Right cardiac atrium (tissue), 5 donors: ENCODE measurements at places on chromosomes 12 and 14. TPM values are rescaled to one million over a fixed set of nuclear protein-coding genes. Genes with fewer than 3 reads are reported as not detected.

GRCh38 chr12:62694632-62695031 lies 228.0 kb downstream of the MON2 start:
- DNase-seq: no peak

DNA sequence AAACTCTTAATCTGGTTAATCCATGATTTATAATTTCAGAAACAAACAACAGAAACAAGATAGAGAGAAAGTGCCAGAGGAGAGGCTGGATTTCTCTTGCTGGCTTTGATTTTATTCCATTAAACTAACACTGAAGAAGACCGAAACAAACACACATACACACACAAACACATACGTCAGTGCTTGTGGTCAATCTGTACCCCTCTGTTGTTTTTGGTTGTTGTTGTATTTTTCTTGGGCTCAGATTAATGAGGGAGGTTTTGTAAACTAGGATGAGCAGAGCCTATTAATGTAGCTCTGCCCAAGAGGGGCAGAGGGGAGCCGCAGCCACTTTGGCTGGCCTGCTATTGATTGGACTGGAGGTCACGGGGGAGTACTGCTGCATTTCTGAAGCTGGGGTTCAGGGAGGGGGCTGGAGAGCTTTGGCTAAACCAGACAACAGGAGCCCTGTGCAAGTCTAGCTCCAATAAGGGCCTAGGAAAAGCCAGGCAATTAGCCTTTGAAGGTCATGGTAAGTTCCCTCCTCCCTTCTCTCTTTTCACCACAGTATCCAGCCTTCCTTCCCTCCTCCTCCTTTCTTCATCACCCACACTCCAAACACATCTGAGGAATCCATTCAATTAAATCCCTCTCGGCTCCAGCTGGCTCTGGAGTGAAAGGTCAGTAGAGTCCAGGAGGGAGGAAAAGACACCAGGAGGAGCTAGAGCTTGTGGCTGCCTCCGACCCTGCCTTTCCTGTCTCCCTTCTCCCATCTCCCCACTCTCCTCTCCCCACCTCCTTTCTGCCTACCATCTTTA lies 344.1 kb upstream of the LMO3 start:
- DNase-seq: no peak

GRCh38 chr14:52077256-52077979 lies 8.6 kb upstream of the NID2 start:
- no peak for DNase-seq

- DNase-seq: no peak
These were observed 52.9 kb upstream of the OXA1L start for GRCh38 chr14:22713631-22713950.

GRCh38 chr12:107103097-107103496 lies 9.7 kb upstream of the CRY1 start:
- no peak for DNase-seq

Gene KHNYN
- 26.0 TPM for total RNA-seq
